ENCODE measurements at places on chromosomes 5 and 9.

GRCh38 chr5:61951295-61951694 lies 354.7 kb upstream of the KIF2A start:
- DNase-seq = no peak

- DNase-seq = no peak
Observed at GRCh38 chr9:83714329-83714728, 6.6 kb upstream of the UBQLN1 start.

DNA sequence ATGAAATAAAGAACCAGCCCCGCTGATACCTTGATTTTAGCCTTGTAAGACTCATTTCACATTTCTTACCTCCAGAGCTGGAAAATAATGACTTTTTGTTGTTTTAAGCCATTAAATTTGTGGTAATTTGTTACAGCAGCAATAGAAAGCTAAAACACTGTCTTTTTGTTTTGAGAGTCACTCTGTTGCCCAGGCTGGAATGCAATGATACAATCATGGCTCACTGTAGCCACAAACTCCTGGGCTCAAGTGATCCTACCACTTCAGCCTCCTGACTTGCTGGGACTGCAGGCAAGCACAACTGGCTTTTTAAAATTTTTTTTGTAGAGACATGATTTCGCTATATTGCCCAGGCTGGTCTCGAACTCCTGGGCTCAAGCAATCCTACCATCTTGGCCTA lies 34.7 kb upstream of the MYO10 start:
- DNase-seq = no peak

DNA sequence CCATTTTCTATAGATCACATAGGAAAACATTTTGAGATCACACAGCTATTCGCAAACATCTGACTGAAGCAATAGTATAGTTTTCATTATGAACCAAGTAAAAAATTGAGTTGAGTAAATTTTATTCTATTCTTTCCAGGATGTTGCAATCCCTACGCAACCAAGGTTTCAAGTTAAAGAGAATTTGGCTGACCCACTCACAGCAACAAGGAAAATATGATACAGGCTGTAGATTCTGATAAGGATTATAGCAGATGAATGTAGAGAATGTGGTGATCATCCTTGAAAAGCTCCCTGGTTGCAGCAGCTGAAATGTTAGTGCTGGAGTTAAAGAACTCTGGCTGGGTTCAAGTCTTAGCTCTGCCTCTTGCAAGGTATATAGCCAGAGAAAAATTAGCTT lies 4.7 kb downstream of the ABCA1 start:
- no peak for DNase-seq

GRCh38 chr5:149268928-149269557 lies 2.6 kb upstream of the AFAP1L1 start:
- peak; percentile 65 for DNase-seq

GRCh38 chr9:107119735-107120134 lies 163.3 kb upstream of the RAD23B start:
- no peak for DNase-seq

GRCh38 chr5:129971714-129972113 lies 67.4 kb downstream of the CHSY3 start:
- DNase-seq = no peak

- DNase-seq = no peak
Observed at GRCh38 chr9:95089257-95090022, 228.1 kb downstream of the FANCC start.

- DNase-seq = no peak
Observed at GRCh38 chr9:114094971-114095370, 4.1 kb downstream of the KIF12 start.

- no peak for DNase-seq
Observed at GRCh38 chr5:172569861-172570558, 71.1 kb upstream of the NEURL1B start.

GRCh38 chr5:156498226-156498980 lies 171.4 kb downstream of the SGCD start:
- no peak for DNase-seq

GRCh38 chr5:67234671-67235176 lies 38.1 kb upstream of the CD180 start:
- no peak for DNase-seq

GRCh38 chr5:168656633-168657032 lies 77.5 kb upstream of the PANK3 start:
- no peak for DNase-seq

DNA sequence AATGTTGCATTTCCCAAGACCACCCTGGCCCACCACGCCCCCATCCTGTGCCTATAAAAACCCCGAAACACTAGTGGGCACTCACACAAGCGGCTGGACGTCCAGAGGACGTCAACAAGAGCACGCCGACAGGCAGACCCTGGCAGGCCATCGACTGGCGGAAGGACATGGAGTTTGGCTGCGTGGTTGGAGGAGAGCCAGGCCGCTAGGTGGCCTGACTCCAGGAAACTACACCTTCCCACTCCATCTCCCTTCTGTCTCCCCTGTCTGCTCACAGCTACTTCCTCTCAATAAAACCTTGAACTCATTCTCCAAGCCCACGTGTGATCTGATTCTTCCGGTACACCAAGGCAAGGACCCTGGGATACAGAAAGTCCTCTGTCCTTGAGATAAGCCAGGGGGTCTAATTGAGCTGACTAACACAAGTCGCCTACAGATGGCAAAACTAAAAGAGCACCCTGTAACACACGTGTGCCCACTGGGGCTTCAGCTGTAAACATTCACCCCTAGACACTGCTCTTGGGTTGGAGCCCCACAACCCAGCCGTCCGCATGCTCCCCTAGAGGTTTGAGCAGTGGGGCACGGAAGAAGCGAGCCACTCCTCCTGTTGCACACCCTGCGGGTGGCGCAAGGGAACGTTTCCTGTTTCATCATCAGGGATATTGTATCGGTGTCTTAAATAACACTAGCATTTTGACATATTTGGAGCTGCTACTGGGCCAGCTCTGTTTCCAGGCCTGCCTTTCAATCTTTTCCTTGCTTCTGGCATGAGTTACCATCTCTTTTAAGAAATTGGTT lies 54.5 kb upstream of the TAF11L2 start:
- no peak for DNase-seq

DNA sequence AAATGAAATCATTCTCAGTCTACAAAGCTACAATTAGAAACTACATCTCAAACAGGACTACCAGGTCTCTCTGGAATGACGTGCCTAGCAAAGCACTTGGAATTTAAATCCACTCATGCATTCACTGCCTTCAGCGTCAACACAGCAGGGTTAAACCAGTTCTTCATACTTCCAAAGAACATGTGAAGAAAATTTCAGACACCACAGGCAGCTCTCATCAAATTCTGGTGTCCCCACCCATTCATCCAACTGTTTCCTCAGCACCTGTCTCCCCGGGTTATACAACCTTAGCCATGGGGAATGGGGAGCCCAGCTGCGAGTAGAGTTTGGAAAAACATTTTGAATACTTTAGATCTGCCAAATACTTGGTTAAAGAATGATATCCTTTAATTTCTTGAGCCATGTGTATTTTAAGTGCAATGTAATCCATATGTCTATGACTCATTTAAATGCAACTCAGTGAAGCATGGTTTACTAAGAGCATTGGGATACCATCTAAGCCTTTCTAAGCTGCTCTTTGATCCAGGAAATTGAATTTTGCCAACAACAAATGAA lies 17.5 kb downstream of the ADAM19 start:
- no peak for DNase-seq

DNA sequence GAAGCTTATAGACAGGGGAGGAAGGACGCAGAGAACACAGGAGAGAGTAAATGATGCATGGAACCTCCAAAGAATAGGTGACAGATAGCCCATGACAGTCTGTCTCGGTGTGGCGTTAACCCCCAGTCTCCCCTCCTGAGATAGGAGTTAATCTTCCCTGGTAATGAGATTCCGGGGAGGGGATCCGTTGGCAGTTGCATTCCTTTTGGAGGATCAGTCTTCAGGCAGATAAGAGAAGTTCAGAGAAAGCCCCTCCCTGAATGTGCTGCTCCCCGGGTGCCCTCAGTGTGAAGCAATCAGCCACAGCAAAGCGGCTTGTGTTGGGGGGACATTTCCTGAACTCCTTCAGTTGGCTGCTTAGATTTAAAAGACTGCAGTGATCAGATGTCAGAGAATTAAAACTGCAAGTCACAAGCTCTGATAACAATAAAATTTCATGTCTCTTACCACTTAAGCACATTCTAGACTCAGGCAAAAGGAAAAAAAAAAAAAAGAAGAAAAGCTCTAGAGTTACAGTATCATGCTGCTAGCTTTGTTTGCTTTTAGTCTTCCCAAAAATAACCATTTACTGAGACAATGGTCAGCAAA lies 121.1 kb downstream of the EGFLAM start:
- no peak for DNase-seq

DNA sequence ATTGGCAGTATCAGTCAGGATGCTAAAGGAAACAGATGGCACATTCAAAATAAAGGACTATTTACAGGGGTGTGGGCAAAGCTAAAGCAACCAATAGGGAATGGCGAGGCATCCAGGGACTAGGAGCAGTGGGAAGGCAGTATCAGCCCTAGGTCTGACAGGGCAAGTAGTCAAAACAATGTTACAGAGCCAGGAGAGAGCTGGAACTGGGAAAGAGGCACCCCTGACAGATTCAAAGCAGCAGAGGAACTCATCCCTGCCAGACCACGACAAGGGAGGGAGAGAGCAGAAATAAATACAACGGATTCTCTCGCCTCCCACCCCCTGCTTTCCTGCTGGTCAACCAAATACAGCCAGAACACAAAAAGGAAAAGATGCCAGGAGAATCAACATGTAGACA lies 371.5 kb downstream of the NR2F1-AS1 start:
- DNase-seq = no peak

GRCh38 chr5:82074950-82075349 lies 103.1 kb downstream of the ATG10 start:
- DNase-seq = no peak

- DNase-seq = no peak
Observed at GRCh38 chr5:124719113-124719967, 27.1 kb downstream of the ZNF608 start.

GRCh38 chr5:23776684-23777083 lies 269.3 kb downstream of the PRDM9 start:
- DNase-seq = no peak

- DNase-seq = no peak
Observed at GRCh38 chr5:3375586-3376311, 219.9 kb upstream of the IRX1 start.

GRCh38 chr5:154376481-154376880 lies 69.3 kb upstream of the SAP30L start:
- DNase-seq = no peak

GRCh38 chr5:57816108-57816507 lies 333.5 kb upstream of the ACTBL2 start:
- no peak for DNase-seq

- peak; percentile 72 for DNase-seq
Observed at GRCh38 chr5:91225848-91226686, 157.1 kb downstream of the ARRDC3 start.

GRCh38 chr9:7894231-7894630 lies 94.7 kb upstream of the DMAC1 start:
- no peak for DNase-seq

DNA sequence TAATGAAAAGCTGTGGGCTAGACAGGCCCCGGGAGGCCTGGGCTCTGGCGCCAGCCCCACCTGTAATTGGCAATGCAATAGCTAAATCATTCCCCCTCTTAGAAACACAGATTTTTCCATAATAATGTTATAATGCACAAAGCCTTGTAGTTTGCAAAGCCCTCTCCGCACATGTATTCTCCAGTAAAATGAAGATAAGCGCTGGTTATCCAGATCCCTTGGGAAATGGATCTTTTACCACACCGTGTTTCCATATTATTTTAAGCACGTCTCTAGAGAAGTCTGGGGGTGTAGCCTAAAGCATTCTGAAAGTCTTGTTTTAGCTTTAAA lies 1.1 kb upstream of the APBA1 start:
- no peak for DNase-seq

- no peak for DNase-seq
Observed at GRCh38 chr5:150322202-150322601, 19.5 kb upstream of the ARSI start.

GRCh38 chr9:90665072-90665471 lies 22.4 kb upstream of the DIRAS2 start:
- no peak for DNase-seq

DNA sequence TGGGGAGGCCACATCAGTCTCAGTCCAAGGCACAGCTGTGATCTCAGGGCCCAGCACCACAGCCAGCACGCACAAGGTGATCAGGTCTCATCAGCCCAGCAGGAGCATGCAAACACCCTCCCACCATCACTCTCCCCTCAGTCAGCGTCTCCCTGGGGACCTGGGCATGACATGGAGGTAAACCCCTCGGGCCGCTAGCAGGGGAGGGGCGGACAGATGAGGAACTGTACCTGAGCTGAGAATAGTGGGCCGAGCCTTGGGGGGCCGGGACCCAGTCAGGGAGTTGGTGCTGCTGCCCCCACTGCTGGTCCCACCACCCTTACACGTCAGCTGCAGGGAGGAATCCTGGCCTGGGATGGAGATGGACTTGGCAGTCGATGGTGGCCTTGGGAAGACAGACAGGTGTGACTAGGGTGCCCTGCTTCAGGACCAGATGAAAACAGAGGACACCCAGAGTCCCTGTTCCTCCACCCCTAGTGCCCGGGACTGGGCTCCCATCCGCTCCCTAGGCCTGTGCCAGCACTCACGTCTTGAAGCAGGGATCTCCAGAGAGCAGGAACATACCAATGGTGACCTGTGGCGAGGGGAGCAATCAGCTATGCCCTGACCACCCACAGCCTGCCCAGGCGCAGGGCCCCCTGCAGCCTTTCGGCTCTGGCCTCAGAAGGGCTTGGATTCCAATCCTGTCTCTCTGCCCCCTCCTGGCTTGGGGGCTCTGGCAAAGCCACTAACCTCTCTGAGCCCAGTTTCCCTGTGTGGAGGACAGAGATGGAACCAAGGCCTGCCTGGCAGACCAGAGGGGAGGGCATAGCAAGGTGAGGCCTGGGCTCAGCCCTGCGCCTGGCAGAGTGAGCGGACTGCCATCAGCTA lies 10.4 kb upstream of the DPM2 start:
- DNase-seq = no peak

DNA sequence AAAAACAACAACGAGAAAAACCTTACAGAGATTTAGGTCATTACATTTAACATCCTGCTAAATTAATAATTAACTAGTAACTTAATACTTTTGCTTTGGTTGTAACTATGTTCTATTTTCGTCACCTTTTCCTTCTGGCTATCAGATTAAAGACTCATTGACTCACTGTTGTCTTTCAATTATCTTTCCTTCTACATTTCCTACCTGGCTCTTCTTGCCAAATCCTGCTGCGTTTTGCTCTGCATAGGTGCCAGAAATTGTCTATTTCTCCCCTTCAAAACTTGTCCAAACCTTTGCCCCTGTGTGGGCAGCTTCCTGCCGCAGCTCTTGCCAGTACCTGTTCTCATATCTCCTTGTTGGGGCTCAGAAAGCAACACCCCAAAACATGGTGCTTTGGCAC lies 235.5 kb upstream of the ZNF608 start:
- no peak for DNase-seq
